Cerebellum (tissue), 4 donors: ENCODE measurements at places on chromosomes 6 and 20. TPM values are rescaled to one million over a fixed set of nuclear protein-coding genes. Genes with fewer than 3 reads are reported as not detected.

Gene SCRT2
- 2.9 TPM for total RNA-seq

Gene LZTS3
- total RNA-seq, result 20.1 TPM

Gene STMND1
- total RNA-seq, result 0.36 TPM

Gene MYLK2
- total RNA-seq, result 1.1 TPM

Gene HLA-DRA
- 3.6 TPM for total RNA-seq

Gene PPP1R11
- 15.2 TPM for total RNA-seq

DNA sequence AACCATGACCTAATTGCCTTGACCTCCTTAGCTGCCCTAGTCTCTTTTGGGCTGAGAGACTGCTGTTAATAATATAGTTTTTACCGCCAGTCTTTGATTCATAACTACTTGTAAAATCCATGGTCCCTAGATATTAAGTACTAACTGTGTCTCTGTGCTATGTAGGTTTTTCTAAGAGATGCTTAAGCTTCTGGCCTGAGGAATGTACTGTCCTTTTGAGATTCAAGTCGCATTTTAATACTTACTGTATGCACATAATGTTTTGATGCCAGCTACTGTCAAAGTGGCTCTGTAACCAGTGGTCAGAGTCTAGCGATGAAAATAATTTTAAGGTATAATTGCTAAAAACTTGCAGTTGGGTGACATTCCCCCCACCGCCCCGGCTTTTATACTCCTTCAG, 2.1 kb downstream of the AKAP12 start:
- no peak for DNase-seq

GRCh38 chr6:13098793-13099570, 229.4 kb downstream of the TBC1D7 start:
- no peak for DNase-seq

DNA sequence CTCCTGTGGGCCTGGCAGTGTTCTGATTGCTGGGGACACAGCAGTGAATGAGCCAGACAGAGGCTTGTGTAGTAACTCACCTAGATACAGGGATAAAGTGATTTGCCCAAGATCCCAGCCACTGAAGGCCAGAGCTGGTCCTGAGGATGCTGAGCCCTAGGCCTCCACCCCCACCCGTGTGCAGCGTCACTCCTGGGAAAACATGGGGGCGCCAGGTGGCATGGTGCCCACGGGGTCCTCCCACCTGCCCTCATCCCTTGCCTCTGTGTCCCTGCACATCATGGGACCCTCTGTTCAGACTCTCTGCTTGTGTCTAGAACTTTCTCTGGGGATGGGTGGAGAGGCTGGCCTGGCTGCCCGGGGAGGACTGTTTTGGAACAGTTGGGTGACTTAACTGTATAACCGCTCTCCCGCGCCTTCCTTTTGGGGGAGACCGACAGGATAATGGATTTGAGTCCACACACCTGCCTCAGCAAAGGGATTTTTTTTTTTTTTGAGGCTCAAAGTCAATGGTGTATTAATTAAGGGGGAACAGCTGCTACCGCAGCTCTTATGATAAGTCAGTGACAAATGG, 19.6 kb downstream of the LEMD2 start:
- no peak for DNase-seq

DNA sequence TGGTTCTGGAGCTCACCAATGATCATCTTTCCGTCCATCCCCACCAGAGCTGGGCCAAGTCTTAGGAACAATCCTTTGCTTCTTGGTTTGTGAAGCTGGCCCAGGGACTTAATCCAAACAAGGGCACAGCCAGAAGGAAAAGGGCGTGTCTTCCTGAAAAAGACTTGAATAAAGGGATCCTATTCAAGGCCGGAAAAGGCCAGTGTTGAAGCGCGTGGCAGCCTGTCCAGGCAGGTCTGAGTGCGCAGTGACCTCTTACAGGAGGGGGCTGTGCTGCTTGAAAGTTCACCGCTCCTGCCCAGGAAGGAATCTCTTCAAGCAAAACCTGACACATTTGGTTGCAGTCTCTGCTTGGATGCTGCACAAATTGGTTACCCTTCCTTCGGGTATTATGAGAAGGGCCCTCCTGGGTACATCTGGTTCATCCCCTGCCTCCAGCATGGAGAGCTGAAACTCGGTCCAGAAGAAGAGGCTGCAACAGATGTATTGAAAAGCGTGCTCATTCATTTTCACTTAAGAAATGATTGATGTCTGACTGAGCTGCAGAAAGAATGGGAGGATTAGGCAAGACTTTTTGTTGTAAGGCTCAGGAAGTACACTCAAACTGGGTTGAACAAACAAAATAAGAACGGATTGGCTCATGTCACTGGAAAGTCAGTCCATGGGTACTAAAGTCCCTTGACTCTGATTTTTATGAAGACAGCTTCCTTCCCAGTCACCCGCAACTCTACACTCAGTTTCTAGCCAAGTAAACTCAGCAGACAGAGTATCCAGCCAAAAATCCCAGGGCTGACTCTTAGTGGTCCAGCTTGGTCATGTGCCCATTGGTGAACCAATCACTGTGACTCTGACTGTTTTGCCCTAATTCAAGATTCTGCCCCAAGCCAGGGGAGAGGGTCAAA, 136.3 kb downstream of the TFAP2C start:
- no peak for DNase-seq

- DNase-seq, result no peak
Observed at GRCh38 chr6:39314273-39314795, at the start of gene KCNK17. Gene KCNK17 (minus strand): TSS chr6:39314419. CDS start chr6:39314320, 99 bp downstream.

- no peak for DNase-seq
Observed at GRCh38 chr6:167782698-167783517, 43.8 kb upstream of the AFDN start.

DNA sequence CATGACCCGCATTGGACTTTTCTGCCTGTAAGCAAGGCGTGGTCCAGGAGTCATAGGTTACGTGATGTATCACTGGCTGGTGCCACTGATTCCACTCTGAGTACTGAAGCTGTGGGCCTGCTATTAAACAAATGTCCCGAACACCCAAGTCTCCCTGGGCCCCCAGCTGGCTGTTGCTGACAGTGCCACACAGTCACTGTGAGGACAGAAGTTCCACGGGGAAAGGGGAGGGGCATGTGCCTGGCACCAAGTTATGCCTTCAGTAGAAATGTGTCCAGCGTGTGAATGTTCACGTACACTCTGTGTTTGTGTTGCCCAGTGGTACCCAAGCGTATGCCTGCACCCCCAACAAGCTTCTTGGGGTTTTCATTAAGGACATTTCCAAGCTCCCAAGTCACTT, 171.4 kb upstream of the QKI start:
- no peak for DNase-seq

DNA sequence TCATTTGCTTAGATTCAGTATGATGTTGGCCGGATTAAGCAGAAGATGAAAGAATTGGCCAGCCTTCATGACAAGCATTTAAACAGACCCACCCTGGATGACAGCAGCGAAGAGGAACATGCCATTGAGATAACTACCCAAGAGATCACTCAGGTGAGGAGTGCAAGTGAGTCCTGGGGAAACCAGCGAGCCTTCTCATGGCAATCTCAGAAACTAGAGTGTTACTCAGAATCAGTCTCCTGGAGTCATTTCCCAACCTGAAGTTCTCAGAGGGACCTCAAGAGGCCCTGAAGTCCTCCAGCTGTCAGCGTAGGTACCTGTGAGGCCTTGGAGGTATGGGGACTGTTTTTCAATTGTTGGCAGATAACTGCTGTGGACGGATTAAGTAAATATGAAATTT, 16.9 kb downstream of the STX16 start:
- DNase-seq, result no peak
